Adipocyte (in vitro differentiated cells): ENCODE measurements at places on chromosomes 6 and 20.

- DNase-seq: no peak
Observed at GRCh38 chr6:158439255-158439654, 120.6 kb upstream of the TMEM181 start.

DNA sequence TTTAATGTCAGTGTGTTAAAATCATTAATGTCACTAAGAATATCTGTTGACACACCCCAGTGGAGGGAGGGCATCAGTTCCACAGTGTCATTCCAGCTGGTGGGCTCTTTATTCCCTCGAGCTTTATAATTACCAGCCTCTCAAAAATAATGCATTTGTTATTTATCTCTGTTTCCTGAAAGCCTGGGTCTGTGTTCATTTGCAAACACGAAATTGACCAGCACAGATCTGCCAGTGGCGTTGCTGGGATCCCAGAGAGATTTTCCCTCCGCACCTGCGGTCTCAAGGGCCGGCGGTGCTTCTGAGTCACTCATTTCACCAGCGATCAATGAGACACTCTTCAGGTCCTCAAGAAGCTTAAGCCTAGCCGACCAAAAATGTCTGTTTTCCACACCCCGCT, 5.7 kb upstream of the PYGB start:
- DNase-seq: no peak

DNA sequence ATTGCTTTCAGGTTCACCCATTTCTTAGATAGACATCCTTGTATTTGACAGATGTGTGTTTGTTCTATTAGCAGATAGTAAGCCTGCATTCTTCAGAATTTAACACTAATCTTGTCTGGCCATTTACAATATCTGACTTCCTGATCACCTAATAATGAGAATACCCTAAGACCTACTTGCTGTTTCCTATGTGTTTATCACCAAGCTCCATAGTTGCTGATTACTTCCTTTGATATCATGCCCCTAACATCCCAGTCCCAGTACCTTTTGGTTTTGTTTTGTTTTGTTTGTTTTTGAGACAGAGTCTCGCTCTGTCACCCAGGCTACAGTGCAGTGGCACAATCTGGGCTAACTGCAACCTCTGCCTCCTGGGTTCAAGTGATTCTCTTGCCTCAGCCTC, 143.6 kb upstream of the DST start:
- DNase-seq: no peak

DNA sequence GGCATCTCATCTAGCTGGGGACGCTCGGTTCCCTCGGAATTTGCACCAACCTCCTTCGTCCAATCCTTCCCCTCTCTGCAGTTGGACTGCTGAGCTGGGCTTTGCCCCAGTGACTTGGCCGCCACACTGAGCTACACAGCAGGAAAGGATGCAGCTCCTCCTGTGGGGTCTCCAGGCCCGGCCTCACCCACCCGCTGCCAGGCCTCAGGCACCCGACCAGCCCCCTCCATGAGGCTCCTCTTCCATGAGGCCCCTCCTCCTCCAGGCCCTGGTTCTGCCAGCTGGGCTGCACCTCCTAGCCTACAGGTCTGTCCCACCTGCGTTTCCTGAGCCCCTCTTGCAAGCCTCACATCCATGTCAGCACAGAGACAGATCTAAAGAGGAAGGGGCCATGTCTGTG, 369.9 kb downstream of the TAF4 start:
- DNase-seq: no peak

DNA sequence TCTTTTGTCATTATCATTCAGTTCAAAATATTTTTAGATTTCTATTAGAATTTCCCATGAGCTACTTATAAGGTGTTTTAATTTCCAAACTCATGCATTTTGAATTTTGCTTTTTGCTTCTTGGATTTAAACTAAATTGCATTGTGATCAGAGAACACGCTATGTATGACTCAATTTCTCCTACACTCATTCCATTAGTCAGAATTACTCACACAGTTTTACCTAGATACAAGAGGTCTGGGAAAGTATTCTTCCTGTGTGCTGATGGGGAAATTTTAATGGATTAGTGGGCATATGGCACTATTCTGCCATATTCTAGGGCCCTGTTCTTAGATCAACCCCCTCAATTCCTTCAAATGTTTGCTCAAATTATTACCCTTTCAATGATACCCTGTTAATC, 49.9 kb upstream of the BMP5 start:
- peak; percentile 68 for DNase-seq
